Activated CD8-positive, alpha-beta memory T cell treated with anti-CD3 and anti-CD28 coated beads, Interleukin-2, amount 10 ng/mL, durations not matched to agents 7 days and 5 days (primary cell): ENCODE measurements at places on chromosomes 4 and X.

GRCh38 chr4:182233310-182234090 lies 9.7 kb upstream of the TENM3 start:
- DNase-seq, result no peak

DNA sequence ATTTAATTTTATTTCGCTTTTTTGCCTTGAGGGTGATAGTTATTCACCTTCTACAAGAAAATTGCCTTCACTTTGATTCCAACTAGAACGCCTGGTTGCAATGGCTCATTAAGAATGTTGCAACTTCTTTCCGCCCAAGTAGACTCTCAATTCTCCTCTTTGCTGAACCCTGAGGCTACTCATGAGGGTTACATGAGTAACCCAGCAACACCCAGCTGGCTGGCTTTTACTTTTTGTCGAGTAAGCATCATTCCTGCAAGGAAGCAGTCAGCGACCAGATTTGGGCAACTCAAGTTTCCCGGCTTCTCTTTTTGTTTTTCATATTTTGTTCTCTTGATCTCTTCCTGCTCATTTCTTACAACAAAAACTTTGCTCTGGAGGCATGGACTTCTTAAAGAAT lies 495.4 kb downstream of the PACRGL start:
- DNase-seq, result no peak

- no peak for DNase-seq
Observed at GRCh38 chrX:24025741-24026403, 1.1 kb downstream of the KLHL15 start.

DNA sequence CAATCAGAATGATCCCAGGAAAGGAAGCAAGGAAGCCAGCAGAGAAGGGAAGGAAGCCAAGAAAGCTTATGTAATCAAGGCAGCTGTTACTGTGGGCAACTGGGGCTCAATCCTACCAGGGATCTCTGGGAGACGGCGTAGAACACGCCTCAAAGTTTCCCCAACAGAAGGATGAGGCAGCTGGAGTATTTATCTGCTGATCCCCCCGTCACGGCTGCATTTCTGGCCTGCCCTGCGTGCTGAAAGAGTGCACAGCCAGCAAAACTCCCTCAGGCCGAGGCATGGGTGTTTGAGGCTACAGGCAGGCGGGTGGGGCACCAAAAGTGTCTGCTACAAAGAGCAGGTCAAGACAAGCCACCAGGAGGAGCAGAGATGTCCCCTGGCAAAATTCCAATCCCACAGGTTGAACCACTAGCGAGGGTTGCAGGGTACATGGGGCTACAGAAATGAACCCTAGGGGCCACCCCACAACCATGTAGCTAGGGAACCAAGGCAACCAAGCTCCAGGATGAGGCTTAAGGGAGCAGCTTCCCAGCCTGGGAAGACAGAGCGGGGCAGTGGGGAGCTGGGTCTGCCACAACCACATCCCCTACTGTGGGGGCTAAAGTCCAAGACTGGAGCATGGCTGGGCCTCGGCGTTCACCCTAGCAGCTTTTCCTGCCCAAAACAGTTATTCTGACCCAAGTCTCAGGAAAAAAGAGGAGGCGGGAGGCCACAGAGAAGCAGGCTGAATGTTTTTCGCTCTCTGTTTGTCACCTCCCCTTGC lies 113.4 kb downstream of the BCOR start:
- no peak for DNase-seq

GRCh38 chr4:185120631-185120946 lies 22.5 kb upstream of the SLC25A4 start:
- no peak for DNase-seq

- DNase-seq, result no peak
Observed at GRCh38 chr4:54228961-54229501, at the start of gene PDGFRA. Gene PDGFRA (plus strand): TSS chr4:54229293. CDS start chr4:54258769, 29,476 bp downstream.

GRCh38 chr4:13092702-13093101 lies 391.4 kb downstream of the RAB28 start:
- no peak for DNase-seq
